ENCODE measurements at places on chromosomes 6 and 20. TPM values are rescaled to one million over a fixed set of nuclear protein-coding genes. Genes with fewer than 3 reads are reported as not detected.

GRCh38 chr20:61811166-61811565, 254.5 kb downstream of the TAF4 start:
- DNase-seq, result no peak

- no peak for DNase-seq
Measured at GRCh38 chr6:129592516-129593232, 117.3 kb downstream of the ARHGAP18 start.

DNA sequence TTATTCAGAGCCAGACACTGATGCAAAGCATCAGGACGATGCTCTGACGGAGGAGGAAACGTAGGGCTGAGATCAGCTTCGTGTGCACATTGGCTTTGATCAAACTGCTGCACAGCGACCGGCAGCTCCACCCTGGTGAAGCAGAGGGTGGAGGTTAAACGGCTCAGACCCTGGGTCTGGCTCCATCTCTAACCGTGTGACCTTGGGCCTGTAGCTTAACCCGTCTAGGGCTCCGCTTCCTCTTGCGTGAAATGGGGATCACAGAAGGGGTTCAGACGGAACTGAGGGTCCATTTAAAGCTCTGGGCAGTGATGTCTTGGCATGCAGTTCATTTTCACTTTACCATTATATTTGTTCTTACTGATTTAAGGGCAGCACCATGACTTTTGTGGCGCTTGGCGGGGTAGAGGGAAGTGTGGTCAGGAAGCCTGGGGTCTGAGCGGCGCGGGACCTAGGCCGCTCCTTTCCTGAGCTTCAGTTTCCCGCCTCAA, 644 bp downstream of the RBL1 start:
- DNase-seq, result no peak

- DNase-seq, result peak; percentile 62
Measured at GRCh38 chr6:12911427-12911826, 194.9 kb downstream of the PHACTR1 start.

GRCh38 chr20:17650301-17651128, 31.5 kb downstream of the RRBP1 start:
- no peak for DNase-seq

GRCh38 chr20:21436205-21436604, 38.9 kb upstream of the NKX2-4 start:
- peak; percentile 11 for DNase-seq

GRCh38 chr6:56076033-56076432, 171.3 kb downstream of the COL21A1 start:
- DNase-seq, result no peak

DNA sequence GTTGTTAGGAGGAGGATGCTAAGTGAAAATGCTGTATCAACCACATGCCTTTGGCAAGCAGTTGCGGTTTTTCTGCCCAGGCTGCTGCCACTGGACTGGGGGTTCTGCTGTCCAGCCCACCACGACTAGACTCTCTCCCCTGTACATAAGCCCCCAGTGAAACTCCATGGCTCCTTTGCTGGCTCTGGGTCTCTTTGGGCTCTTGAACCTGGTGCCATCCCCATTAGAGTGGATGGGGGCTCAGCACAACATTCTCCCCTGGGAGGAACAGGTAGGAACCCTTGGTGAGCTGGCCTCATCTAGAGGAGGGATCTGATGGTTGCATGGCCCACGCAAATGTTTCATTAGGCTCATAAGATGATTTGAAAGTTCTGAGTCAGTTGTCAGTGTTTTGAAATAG, 204.8 kb upstream of the KCNG1 start:
- no peak for DNase-seq

GRCh38 chr6:88442737-88443136, 276.6 kb upstream of the CNR1 start:
- DNase-seq, result no peak

DNA sequence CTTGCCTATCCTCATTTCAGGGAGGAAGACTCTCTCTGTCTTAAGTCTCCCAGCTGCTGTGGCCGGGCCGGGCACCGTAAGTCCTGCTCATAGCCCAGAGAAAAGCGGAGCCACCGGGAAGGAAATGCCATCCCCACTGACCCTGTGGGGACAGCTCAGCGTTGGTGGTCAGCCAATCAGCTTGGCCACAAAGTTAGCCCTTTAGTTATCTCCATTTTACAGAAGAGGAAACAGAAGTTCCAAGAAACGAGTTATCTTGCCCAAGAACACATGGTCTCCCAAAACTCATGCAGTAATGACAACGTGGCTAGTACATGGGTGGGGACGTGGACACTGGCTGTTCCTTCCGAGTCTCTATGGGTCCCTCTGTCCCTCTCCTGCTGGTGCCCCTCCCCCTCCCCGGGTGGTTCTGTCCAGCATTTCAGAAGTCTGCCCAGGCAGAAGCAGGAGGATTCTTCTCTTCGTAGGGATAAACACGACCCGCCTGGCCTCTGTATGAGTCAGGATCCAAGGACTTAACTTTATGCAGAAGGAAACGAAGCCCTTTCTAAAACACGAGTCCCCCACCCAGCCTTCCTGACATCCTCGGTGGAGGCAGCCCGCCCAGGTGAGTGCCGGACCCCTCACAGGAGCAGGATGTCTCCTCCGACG, 273.8 kb downstream of the CDH4 start:
- DNase-seq, result no peak

DNA sequence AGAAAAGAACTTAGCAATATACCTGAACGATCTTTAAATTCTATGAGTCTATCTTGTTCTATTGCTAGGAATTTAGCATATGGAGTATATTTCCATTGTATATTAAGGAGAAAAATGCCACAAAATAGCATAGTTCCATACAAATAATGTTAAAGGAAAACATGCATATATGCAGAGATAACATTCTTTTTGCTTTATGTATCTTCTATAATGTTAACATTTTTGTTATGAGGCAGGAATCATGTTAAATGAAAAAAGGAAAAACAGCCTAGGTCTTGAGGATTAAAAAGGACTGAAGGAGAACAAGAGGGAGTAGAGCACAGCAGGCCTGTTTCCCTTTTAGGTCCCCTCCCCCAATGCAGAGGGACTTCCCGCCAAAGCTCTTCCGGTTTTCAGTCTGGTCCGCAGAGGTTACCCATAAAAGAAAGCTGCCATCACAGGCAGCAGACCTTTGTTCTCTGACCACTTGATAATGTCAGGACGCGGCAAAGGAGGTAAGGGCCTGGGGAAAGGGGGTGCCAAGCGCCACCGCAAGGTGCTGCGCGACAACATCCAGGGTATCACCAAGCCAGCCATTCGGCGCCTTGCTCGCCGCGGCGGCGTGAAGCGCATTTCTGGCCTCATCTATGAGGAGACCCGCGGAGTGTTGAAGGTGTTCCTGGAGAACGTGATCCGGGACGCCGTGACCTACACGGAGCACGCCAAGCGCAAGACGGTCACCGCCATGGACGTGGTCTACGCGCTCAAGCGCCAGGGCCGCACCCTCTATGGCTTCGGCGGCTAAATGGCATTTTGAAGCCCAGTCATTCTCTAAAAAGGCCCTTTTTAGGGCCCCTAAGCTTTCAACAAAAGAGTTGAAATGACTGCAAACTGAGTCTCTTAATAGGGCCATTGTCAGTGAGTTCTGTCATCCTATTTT, 108.4 kb upstream of the PRSS16 start:
- DNase-seq, result peak; percentile 83

DNA sequence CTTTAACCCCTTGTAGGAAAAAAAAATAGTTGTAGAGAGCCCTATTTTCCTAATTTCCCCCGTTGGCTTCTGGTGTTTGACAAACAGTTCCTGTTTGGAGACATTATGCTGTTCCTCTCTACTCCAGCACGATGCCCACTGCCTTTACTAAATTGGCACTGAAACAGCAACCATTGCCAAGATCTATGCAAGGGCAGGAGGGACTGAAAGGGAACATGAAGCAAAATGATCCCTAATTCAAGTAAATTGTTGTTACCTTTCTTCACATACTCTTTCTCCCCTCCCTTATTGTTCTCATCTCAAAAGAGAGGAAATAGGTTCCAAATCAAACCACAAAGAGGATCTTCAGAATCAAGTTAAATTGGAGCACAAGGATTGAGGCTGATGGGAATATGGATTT, 764.1 kb upstream of the MMS22L start:
- no peak for DNase-seq

- no peak for DNase-seq
Measured at GRCh38 chr6:111646034-111646433, 40.4 kb upstream of the TRAF3IP2 start.

DYNLT2 gene
- total RNA-seq, result 2.4 TPM

ZC3H12D gene
- total RNA-seq, result 0.30 TPM

PRL gene
- not detected for total RNA-seq
